ENCODE measurements at places on chromosomes 13 and 19. TPM values are rescaled to one million over a fixed set of nuclear protein-coding genes. Genes with fewer than 3 reads are reported as not detected.
A peak's percentile ranks its signal among the peaks of the same experiment; 100 is the strongest.

DNA sequence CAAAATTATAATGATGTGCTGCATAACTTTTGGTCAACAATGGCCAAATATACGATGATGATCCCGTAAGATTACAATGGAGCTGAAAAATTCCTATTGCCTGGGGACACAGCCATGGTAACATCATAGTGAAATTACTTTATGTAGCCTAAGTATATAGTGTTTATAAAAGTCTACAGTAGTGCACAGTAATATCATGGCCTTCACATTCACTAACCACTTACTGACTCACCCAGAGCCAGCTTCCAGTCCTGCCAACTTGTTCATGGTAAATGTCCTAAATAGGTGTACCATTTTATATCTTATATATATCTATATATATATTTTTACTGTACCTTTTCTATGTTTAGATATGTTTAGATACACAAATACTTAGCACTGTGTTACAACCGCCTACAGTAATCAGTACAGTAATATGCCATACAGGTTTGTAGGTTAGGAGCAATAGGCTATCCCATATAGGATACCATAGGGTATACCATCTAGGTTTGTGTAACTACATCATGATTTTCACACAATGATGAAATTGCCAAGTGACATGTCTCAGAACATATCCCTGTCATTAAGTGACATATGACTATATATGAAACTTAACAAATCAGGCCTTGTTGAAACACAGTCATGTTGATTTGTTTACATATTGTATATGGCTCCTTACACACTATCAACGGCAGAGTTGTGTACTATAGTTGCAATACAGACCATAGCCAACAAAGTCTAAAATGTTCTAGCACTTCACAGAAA is 23.7 kb downstream of the DIS3 start:
- DNase-seq: no peak

- no peak for DNase-seq
These were observed 42.3 kb downstream of the LRCH1 start for GRCh38 chr13:46595136-46595884.

LHB gene
- total RNA-seq: not detected

GRCh38 chr13:38350114-38350617 is 515 bp downstream of the UFM1 start:
- peak; percentile 61 for DNase-seq

- peak; percentile 67 for DNase-seq
These were observed 1418.4 kb downstream of the UQCRFS1 start for GRCh38 chr19:27794494-27795042.

DNA sequence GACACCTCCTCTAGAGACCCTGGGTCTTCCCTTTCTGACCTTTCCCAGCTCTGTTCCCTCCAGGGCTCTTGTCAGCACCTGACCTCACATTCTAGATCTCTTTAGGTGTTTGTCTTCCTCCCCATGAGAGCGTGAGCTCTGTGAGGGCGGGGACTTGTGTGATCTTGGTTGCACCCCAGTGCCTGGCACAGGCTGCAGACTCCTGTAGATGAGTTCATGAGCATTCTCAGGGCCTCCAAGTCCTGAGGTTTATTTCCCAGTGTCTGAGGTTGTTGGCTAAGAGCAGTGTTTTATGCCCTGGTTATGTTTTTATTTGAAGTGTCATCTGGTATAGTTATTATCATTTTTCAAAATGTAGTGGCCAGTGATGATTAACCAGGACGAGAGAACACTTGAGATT is 596 bp downstream of the CEACAM4 start:
- no peak for DNase-seq

DNA sequence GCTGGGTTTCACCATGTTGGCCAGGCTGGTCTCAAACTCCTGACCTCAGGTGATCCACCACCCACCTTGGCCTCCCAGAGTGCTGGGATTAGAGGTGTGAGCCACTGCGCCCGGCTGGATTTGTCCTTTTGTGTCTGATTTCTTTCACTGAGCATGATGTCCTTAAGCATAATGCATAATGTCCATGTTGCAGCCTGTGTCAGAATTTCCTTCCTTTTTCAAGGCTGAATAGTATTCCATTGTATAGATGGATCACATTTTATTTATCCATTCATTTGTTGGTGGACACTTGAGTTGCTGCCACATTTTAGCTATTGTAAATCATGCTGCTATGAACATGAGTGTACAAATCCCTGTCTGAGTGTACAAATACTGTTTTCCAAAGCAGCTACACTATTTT is 25.5 kb downstream of the RFX2 start:
- DNase-seq: no peak

DNA sequence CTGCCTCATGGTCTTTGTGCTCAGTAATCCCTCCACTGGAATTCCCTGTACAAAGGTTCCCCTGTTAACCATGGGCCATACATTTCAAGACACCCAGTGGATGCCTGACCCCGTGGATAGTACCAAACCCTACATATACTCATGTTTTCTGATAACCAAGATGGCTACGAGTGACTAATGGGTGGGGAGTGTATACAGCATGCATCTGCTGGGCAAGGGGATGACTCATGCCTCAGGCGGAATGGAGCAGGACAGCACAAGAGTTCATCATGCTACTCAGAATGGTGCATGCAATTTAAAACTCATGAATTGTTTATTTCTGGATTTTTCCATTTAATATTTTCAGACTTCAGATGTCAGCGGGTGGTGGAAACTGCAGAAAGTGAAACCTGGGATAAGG is 13.3 kb upstream of the FGF9 start:
- DNase-seq: no peak
